Activated CD8-positive, alpha-beta memory T cell treated with anti-CD3 and anti-CD28 coated beads for 48 hours (primary cell): ENCODE measurements at places on chromosomes 11 and 22.

GRCh38 chr11:125770583-125770982 lies 8.0 kb downstream of the PATE2 start:
- no peak for DNase-seq

GRCh38 chr22:25111579-25112517 lies 87.8 kb upstream of the CRYBB3 start:
- DNase-seq: no peak

- DNase-seq: no peak
Observed at GRCh38 chr11:119885067-119885466, 156.1 kb upstream of the NECTIN1 start.

GRCh38 chr11:62889126-62889483 lies 8.4 kb downstream of the SLC3A2 start:
- DNase-seq: no peak

- no peak for DNase-seq
Observed at GRCh38 chr22:17429516-17429915, 60.3 kb downstream of the CECR2 start.
